ENCODE measurements at places on chromosomes 7 and 10. TPM values are rescaled to one million over a fixed set of nuclear protein-coding genes. Genes with fewer than 3 reads are reported as not detected.

GRCh38 chr10:132392184-132392800 is 4.7 kb upstream of the PWWP2B start:
- H3K27me3 ChIP-seq, result no peaks in the 10 kb centered on the region
- no peak overlapping the region for H3K27ac ChIP-seq
- DNase-seq, result no peak
- H3K4me3 ChIP-seq, result no peak overlapping the region

GRCh38 chr7:152931633-152932032 is 172.1 kb downstream of the ACTR3B start:
- no peak overlapping the region for H3K27ac ChIP-seq
- H3K4me1 ChIP-seq, result no peaks in the 10 kb centered on the region
- no peak for DNase-seq
- H3K27me3 ChIP-seq, result no peaks in the 10 kb centered on the region
- no peaks in the 10 kb centered on the region for H3K36me3 ChIP-seq

- H3K36me3 ChIP-seq, result no peaks in the 10 kb centered on the region
- H3K4me3 ChIP-seq, result no peak overlapping the region
- peaks cover 3% of the 10 kb centered on the region for H3K27me3 ChIP-seq
- peaks cover 6% of the 10 kb centered on the region for H3K4me1 ChIP-seq
- DNase-seq, result no peak
- H3K27ac ChIP-seq, result no peak overlapping the region
Measured at GRCh38 chr10:43260117-43260761, 6.6 kb downstream of the RASGEF1A start.

DNA sequence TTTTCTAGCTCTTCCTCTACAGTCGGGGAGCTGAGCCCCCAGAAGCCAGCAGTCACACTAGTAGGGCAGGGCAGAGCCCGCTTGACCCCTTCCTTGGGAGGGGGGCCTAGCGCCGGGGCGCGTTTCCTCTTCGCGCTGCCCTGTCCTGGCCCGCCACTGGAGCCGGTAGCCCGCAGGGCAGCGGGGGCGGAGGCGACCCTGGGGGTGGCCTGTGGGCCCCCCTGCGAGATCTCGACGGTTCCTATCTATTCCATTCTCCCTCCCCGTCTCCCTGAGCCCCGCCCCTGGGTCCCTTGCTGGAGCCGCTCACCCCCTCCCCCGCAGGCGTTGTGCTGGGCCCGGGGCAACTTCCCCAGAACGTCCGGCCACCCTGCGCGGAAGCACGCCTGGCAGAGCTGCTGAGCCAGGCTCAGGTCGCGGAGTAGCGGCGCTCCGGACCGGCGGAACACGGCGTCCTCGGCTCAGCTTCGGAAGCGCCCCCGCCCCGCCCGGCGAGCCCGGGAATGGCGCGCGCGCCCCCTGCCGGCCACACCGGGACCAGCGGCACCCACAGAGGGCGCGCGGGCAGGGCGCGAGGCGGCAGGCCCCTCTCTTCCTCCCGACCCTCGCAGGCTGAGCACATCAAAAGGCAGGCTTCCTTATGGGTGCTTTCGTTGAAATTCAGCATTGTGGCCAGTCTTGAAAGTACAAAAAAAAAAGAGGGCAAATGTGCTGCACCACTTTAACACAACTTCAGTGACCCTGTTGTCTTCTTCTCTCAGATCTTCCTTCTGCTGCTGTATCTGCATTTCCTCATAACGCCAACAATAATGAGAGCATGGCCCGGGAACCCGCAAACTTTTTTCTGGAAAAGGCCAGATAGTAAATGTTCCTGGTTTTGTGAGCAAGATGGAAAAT is 327.6 kb downstream of the TNS3 start:
- no peaks in the 10 kb centered on the region for H3K4me1 ChIP-seq
- no peaks in the 10 kb centered on the region for H3K36me3 ChIP-seq
- H3K4me3 ChIP-seq, result no peak overlapping the region
- H3K27ac ChIP-seq, result no peak overlapping the region

Gene JAKMIP3
- 0.03 TPM for polyA plus RNA-seq

- H3K4me3 ChIP-seq, result no peak overlapping the region
- DNase-seq, result no peak
- no peaks in the 10 kb centered on the region for H3K36me3 ChIP-seq
- no peaks in the 10 kb centered on the region for H3K4me1 ChIP-seq
- H3K27ac ChIP-seq, result no peak overlapping the region
- H3K27me3 ChIP-seq, result no peaks in the 10 kb centered on the region
Measured at GRCh38 chr10:131116216-131116990, 195.1 kb downstream of the TCERG1L start.

Gene PTPRE
- 13.5 TPM for polyA plus RNA-seq

DNA sequence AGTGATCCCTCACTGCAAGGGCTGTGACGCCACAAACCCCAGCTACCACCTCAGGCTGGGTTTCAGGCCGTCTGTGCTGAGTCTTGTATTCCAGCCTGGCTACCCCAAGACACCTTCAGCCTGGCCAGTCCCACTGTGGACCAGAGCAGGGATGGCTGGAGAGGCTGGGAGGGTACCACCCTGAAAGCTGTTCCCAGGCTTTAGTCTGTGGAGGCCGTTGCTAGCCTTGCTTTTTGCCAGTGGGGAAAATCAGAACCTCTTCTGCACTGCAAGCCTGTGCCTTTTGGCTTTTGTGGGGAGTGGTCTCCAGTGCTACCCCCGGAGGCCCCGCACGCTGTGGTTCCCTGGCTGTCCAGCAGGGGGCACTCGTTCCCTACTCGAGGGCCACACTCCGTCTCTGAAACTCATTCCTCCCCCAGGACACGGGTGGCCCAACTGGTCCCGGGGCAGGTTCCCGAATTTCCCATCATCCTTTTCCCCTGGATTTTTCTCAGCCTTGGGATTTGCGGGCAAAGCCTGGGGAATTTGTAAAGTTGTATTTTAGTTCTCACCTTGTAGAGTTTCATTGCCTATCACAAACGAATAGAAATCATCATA is 128.4 kb upstream of the BTBD16 start:
- H3K27ac ChIP-seq, result no peak overlapping the region
- H3K4me3 ChIP-seq, result no peak overlapping the region
- H3K4me1 ChIP-seq, result no peaks in the 10 kb centered on the region
- no peaks in the 10 kb centered on the region for H3K36me3 ChIP-seq
- H3K27me3 ChIP-seq, result no peaks in the 10 kb centered on the region
- no peak for DNase-seq

DNA sequence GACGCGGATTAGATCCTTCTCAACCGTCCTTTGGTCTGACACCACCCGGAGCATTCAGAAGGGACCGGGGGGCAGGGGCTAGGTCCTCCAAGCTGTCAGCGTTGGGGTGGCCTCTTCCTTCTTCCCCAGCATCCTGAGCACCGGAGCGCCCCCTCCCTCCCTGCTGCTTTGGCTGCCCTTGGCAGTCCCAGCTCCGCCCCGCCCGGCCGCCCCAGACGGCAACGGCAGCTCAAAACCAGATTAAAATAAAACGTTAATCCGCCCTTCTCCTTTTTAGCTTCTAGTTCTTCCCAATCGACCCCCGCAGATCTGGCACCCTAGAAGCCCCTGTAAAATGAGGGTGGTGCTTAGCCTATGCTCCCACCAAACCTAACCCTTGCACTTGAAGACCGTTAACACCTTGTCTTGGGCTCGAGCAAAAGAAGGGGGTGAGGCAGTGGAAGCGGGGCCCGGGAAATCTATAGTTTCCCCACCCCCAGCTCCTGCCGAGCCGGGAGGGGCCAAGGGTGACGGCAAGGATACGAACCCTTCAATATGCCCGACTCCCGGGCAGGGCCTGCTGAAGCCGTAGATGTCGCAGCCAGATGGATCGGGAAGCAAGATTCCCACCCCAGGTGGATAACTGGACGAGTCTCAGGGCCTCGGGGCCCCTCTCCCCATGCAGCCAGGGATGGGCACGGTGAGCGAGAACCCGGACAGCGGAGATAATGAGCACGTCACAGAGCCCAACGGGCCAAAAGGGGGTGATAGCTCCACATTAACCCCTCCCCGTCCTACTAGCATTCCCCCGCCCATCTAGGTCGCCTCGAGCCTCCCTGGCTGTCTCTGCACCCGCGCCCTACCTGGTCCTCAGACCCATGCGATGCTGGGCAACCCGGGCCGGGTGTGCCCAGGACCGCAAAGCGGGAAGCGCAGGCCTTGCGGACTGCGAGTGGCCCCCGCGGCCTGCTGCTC is 169.7 kb downstream of the NRF1 start:
- H3K4me3 ChIP-seq, result peak overlapping the region; percentile 51
- no peak overlapping the region for H3K27ac ChIP-seq
- H3K27me3 ChIP-seq, result peaks cover 56% of the 10 kb centered on the region

GRCh38 chr10:110793886-110794285 is 77.8 kb upstream of the PDCD4 start:
- no peaks in the 10 kb centered on the region for H3K4me1 ChIP-seq
- no peak for DNase-seq
- H3K4me3 ChIP-seq, result no peak overlapping the region
- no peaks in the 10 kb centered on the region for H3K27me3 ChIP-seq

DNA sequence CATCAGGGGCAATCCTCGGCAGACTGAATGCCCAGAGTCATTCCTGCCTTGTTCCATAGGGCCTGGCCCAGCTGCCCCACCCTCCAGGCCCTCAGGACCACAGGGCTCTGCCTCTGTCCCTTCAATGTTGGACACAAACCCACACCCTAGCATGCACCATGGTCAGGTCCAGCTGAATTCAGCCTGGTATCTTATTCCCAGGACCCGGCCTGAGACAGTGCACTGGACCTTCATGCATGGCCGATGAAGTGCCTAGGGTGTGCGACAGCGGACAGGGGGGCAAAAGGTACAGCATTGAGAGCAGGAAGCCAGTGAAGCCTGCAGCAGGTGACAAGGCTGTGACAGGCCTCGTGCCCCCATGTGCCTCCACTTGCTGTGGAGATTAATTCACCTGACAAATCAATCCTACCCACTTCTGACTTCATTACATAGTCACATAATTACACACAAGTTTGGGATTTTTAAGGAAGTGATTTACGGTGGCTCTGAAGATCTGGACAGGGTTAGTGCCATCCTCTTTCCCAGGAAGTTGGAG is 261.9 kb downstream of the GRID1 start:
- no peaks in the 10 kb centered on the region for H3K4me1 ChIP-seq
- no peak overlapping the region for H3K4me3 ChIP-seq
- no peaks in the 10 kb centered on the region for H3K36me3 ChIP-seq
- DNase-seq, result no peak
- H3K27me3 ChIP-seq, result no peaks in the 10 kb centered on the region

Gene GPR26
- not detected for polyA plus RNA-seq

DNA sequence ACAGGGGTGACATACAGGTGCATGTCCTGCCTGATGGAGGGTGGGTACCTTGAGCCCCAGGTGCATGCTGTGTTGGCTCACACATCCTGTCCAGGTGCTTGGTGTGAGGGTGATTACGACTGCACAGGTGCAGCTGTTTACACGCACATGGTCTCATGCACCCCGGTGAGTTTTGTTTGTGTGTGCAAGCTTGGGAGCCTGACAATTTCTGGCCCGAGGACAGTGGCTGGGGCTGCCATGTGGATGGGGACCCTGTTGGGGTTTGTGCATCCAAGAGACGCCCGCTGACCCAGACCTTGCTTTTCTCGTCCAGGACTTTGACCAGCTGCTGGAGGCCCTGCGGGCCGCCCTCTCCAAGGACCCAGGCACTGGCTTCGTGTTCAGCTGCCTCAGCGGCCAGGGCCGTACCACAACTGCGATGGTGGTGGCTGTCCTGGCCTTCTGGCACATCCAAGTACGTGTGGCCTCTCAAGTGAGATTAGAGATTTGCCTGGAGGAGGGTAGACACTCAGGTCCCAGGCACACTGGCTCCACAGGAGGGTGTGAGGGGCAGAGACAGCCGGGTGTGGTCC is 61.7 kb downstream of the PRF1 start:
- no peak overlapping the region for H3K27ac ChIP-seq
- no peak overlapping the region for H3K4me3 ChIP-seq
- no peaks in the 10 kb centered on the region for H3K36me3 ChIP-seq
- H3K27me3 ChIP-seq, result no peaks in the 10 kb centered on the region
- H3K4me1 ChIP-seq, result no peaks in the 10 kb centered on the region

GRCh38 chr10:22433875-22434274 is 88.6 kb downstream of the SPAG6 start:
- no peaks in the 10 kb centered on the region for H3K27me3 ChIP-seq
- DNase-seq, result no peak
- H3K36me3 ChIP-seq, result no peaks in the 10 kb centered on the region
- peaks cover 12% of the 10 kb centered on the region for H3K4me1 ChIP-seq
- H3K4me3 ChIP-seq, result no peak overlapping the region
- H3K27ac ChIP-seq, result no peak overlapping the region

Gene CDNF
- 0.94 TPM for polyA plus RNA-seq

DNA sequence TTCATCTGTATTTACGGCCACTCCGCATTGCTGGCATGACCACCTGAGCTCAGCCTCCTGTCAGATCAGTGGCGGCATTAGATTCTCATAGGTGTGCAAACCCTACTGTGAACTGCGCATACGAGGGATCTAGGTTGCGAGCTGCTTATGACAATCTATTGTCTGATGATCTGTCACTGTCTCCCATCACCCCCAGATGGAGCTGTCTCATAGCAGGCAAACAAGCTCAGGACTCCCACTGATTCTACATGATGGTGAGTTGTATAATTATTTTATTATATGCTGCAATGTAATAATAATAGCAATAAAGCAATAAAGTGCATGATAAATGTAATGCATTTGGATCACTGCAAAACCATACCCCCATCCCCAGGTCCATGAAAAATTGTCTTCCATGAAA is 1172.9 kb upstream of the AUTS2 start:
- no peaks in the 10 kb centered on the region for H3K4me1 ChIP-seq
- DNase-seq, result no peak
- H3K4me3 ChIP-seq, result no peak overlapping the region
- no peak overlapping the region for H3K27ac ChIP-seq

GRCh38 chr7:123643495-123644441 is 11.9 kb upstream of the LMOD2 start:
- H3K4me3 ChIP-seq, result no peak overlapping the region
- peaks cover 5% of the 10 kb centered on the region for H3K27me3 ChIP-seq
- DNase-seq, result no peak
- H3K27ac ChIP-seq, result no peak overlapping the region

GRCh38 chr7:70512761-70513160 is 619.2 kb upstream of the GALNT17 start:
- H3K4me1 ChIP-seq, result no peaks in the 10 kb centered on the region
- H3K27ac ChIP-seq, result no peak overlapping the region
- DNase-seq, result no peak
- no peaks in the 10 kb centered on the region for H3K36me3 ChIP-seq
- no peak overlapping the region for H3K4me3 ChIP-seq

DNA sequence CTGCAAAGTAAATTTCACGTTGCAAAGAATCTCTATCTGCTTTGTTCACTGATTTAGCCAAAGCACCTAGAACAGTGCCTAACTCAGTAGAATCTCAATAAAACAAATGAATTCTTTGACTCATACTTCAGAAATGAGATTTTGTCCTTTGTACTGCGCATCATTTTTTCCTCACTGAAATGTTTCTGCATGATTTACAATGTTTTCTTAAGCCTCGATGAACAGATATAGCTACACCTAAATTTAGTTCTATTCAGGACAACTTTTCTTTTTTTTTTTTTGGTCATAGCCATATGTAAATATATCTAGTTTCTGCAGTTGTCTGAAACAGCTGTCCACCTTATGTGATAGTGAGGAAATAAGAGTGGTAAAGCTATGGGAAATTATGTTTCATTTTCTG is 15.3 kb downstream of the GNAT3 start:
- no peaks in the 10 kb centered on the region for H3K27me3 ChIP-seq
- H3K36me3 ChIP-seq, result no peaks in the 10 kb centered on the region
- no peaks in the 10 kb centered on the region for H3K4me1 ChIP-seq
- no peak overlapping the region for H3K4me3 ChIP-seq
- DNase-seq, result no peak

Gene SFTPA1
- polyA plus RNA-seq, result not detected

Gene KEL
- polyA plus RNA-seq, result not detected

Gene IFIT5
- polyA plus RNA-seq, result 13.6 TPM

Gene CALML3
- not detected for polyA plus RNA-seq

- H3K36me3 ChIP-seq, result no peaks in the 10 kb centered on the region
- no peaks in the 10 kb centered on the region for H3K27me3 ChIP-seq
- H3K4me1 ChIP-seq, result no peaks in the 10 kb centered on the region
- no peak overlapping the region for H3K4me3 ChIP-seq
- H3K27ac ChIP-seq, result no peak overlapping the region
Measured at GRCh38 chr7:101841328-101841727, 23.9 kb downstream of the CUX1 start.
